Occipital lobe (tissue), 3 donors: ENCODE measurements at places on chromosomes 5 and 9. TPM values are rescaled to one million over a fixed set of nuclear protein-coding genes. Genes with fewer than 3 reads are reported as not detected.

Gene LCN12
- not detected for total RNA-seq

Gene CTSV
- total RNA-seq = 0.94 TPM

Gene NPDC1
- total RNA-seq = 15.3 TPM

Gene ORM2
- total RNA-seq = not detected

Gene CYSRT1
- total RNA-seq = not detected
